ENCODE measurements at places on chromosomes 12 and 14. TPM values are rescaled to one million over a fixed set of nuclear protein-coding genes. Genes with fewer than 3 reads are reported as not detected.

GRCh38 chr12:96081596-96081995 is 46.2 kb upstream of the LTA4H start:
- H3K27ac ChIP-seq = no peak overlapping the region
- H3K27me3 ChIP-seq = no peaks in the 10 kb centered on the region
- DNase-seq = no peak
- H3K4me3 ChIP-seq = no peak overlapping the region
- H3K4me1 ChIP-seq = no peaks in the 10 kb centered on the region

GRCh38 chr12:15270591-15270990 is 49.4 kb upstream of the RERG start:
- H3K27me3 ChIP-seq = peaks cover 6% of the 10 kb centered on the region
- no peak for DNase-seq
- H3K36me3 ChIP-seq = no peaks in the 10 kb centered on the region

GRCh38 chr12:45914090-45914489 is 76.3 kb downstream of the SCAF11 start:
- no peaks in the 10 kb centered on the region for H3K4me1 ChIP-seq
- DNase-seq = no peak
- H3K36me3 ChIP-seq = peaks cover 12% of the 10 kb centered on the region
- H3K4me3 ChIP-seq = no peak overlapping the region
- no peaks in the 10 kb centered on the region for H3K27me3 ChIP-seq

MYL2 gene
- total RNA-seq = not detected
